ENCODE measurements at places on chromosomes 4 and X.

DNA sequence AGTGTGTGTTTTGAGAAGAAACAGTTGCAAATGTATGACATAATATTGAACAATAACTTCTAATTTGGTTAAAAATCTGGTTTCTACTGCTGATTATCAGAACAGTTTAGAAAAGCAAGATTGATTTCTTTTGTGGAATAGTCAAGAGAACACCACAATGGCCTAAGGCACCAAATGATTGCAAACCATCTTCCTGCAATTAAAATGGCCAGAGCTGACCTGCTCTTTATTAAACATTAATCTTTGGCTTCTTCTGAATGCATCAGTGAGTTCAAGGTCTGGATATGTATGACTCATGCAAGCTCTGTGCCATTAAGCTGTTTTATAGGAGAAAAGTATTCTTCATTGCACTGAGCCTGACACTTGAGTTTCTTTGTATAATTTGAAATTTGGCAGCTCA, 107.8 kb upstream of the PDHA2 start:
- no peak for DNase-seq

GRCh38 chrX:79065696-79066095, 78.8 kb upstream of the GPR174 start:
- no peak for DNase-seq

GRCh38 chrX:65821721-65822496, 154.5 kb downstream of the MSN start:
- peak; percentile 15 for DNase-seq

- no peak for DNase-seq
These were observed 5.9 kb downstream of the APOO start for GRCh38 chrX:23901805-23902204.

DNA sequence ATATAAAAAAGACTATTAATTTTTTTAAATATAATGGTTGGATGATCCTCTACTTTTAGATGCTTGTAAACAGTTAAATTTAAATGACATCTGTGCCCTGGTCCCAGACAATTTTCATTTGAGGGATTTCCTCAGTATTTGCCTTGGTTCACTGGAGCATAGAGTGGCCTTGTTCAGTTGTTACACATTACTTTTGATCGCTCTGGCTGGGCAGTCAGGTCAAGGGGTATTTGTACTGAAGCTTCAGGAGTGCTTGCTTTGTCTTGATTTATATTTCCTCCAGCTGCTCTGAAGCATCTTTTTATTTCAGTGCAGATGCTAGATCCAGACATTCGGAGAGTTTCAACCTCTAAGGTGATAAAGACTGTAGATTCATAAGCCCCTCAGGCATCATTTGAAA, 50.0 kb downstream of the COMMD8 start:
- DNase-seq: no peak

DNA sequence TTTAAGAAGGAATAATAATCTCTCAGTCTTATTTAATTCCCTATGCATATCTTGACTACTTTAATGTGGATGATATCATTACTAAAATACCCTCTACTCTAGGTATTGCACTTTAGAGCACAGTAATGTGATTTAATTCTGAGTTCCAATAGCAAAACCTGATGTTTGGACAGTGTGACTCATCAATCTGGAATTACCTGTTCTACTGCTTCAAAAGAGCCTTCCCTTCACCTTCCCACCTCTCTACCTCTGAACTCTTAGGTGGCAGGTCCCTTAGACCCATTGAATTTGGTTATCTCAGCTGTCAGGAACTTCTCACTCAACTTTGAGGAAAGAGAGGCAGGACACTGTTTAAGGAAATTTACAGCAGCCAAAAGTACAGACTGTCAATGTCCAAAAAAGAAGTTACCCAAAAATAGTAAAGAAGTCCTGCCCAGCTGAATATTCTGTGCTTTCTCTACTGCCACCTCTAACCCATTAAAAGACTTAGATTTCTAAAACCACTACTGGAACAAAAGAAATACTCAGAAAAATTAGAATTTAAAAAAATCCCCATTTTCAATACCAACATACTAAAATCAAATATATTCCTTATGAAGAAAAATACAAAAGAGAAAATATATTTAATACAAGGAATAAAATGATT, 123.1 kb upstream of the GPM6A start:
- no peak for DNase-seq

DNA sequence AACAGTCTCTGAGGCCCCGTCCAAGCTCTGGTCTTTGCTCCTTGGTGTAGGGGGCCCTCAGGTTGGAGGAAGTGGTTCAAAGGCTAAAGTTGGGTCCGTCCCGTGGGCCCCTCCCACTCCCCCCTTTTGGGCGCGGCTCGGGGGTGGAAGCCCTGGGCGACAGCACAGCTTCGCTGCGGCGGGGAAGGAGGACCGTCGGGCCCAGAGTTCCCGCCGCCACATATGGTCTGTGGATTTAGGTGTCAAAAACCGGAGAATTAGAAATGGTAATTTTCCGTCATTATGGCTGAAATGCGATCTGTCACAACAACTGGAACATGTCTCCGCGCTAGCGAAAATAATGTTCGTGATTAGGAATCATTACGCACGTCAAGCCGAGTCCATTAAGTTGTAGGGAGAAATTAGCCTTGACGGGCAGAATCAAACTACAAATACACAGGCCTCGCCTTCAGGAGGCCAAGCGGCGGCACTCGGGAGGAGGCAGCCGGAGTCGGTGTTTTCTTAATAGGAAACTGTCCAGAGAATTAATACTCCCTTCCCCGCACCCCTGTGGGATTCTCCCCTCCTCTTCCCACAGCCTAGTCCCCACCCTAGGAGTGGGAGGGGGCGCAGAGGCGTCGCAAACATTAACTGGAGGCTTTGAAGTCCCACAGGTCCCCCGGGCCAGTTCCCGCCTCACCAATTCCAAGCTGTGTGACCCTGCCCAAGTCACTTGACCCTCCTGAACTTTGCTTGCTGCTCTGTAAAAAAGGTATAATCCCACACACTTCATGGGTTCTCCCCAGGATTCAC, 15.0 kb downstream of the NKX3-2 start:
- DNase-seq: no peak

DNA sequence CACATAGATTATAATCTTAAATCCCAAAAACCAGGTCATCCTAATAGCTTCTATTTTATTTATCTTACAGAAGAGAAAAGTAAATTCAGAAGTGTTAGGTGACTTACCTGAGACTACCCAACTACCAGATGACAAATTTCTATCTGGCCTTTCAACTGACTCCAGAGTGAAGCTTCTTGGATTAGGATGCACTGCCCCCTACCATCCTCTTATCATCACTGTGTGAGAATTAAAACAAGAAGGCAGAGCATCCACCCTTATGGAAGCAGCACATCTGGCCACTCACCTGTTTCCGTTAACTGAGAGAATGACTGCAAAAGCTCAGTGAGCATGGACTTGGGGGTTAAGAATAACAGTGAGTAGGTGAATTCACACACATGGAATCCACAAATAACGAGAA, 502.6 kb upstream of the TECRL start:
- DNase-seq: no peak

DNA sequence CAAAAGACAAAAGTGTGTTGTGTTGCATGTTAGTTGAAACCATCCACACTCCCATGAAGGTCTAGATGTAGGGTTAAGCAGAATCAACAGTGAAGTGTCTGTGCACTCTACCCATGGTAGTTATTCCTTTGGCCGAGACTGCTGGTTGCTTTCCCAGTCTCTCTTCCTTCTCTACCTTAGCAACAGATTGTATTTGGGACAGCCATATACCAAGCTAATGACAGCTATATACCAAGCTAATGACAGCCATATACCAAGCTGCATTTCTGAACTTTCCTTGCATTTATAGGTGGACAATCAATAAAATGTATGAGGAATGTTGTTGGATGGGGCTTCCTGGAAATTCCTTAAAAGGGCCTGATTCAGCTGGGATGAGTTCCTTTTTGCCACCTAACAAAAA, 80.5 kb upstream of the ENPEP start:
- DNase-seq: no peak

Measured in stimulated activated CD8-positive, alpha-beta memory T cell treated with anti-CD3 and anti-CD28 coated beads, Interleukin-12 subunit alpha, Interleukin-12 subunit beta, amount 100 ng/mL, for 4 hours (primary cell).